SHP77 (cell line): ENCODE measurements at places on chromosomes 1 and 21.
A peak's percentile ranks its signal among the peaks of the same experiment; 100 is the strongest.

DNA sequence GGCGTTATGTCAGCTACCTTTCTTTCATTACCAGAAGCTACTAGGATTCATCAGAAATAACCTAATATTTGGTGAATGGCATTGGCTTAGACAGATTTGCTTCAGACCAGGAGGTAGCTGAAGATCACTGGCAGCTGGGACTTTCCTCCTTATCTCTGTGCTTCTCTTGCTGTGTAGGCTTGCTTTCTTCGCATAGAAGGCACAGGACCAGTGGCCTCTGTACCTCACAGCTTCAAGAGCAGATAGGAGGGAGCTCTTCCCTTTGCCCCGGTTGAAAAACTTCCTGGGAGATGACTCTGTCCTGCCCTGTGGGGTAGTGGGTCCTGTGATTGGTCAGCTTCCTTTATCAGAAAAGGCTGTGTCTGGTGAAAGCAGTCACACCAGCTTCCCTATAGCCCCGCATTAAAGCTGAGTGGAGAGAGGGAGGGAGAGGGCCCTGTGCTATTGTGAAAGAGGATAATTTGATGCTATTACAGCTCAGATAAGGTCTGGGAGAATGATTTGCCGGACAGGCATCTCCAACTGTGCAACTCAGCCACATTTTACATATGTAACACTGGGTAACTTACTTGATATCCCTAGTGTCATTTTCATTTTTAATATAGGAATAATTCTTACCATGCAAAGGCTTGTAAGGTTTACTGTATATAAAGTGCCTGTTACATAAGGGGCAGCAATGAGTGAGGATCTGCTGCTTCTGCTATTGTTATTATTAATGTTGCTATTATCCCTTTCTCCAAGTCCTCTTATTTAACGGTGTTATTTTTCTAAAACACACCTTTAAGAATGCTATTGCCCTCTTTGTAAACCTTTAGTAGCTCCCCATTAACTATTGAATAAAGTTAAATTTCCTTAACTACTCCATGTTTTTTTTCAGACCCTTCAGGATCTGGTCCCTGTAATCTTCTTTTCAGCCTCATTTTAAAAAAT lies 31.6 kb downstream of the OSBPL9 start:
- DNase-seq: no peak

- peak; percentile 53 for DNase-seq
Measured at GRCh38 chr1:161166669-161167548, 683 bp downstream of the PPOX start.

DNA sequence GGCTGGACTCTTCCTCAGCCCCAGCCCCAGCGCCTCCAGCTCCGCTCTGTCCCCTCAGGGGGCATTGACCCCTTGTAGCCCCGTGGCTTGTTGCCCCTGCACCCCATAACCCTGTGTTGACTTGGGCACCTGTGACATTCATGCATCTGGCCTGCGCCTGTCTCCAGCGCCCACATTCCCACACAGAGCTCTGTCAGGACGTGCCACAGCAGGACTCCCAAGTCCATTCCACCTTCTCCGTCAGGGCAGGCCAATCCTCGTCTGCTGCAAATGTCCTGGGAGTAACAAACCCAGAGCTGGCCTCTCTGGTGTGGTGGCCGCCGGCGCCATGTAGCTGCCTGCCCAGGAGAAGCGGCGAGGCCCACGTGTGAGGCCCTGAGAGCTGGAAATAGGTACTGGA lies 60.6 kb downstream of the AGPAT3 start:
- DNase-seq: no peak

GRCh38 chr1:2240270-2241156 lies 12.4 kb downstream of the SKI start:
- DNase-seq: no peak

- no peak for DNase-seq
Measured at GRCh38 chr1:168725831-168726230, 3.2 kb downstream of the DPT start.

DNA sequence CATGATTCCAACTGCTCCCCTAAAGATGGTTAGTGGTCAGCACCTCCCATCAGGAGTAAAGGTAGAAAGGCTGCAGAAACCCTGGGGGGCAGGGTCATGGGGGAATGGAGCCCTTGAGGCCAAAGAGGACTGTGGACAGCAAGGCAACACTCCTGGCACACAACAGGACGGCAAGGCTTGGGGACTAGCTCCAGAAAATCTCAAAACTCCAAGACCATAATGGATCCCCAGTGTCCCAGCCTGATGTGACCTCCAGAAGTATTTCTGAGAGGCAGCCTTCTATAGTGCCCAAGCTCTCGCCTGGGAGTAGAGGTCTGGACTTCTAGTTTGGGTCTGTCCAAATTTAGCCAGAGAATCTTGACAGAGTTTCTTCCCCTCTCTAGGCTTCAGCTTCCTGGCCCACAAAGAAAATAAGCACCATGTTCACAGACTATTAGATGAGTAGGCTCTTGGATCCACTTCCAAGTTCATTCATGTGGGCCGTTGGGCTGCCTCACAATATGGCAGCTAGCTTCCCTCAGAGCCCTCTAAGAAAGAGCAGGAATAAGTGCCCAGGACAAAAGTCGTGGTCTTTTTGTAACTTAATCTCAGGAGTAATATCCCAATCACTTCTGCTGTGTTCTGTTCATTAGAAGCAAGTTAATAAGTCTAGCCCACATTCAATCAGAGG lies 6.9 kb downstream of the CD2 start:
- no peak for DNase-seq

DNA sequence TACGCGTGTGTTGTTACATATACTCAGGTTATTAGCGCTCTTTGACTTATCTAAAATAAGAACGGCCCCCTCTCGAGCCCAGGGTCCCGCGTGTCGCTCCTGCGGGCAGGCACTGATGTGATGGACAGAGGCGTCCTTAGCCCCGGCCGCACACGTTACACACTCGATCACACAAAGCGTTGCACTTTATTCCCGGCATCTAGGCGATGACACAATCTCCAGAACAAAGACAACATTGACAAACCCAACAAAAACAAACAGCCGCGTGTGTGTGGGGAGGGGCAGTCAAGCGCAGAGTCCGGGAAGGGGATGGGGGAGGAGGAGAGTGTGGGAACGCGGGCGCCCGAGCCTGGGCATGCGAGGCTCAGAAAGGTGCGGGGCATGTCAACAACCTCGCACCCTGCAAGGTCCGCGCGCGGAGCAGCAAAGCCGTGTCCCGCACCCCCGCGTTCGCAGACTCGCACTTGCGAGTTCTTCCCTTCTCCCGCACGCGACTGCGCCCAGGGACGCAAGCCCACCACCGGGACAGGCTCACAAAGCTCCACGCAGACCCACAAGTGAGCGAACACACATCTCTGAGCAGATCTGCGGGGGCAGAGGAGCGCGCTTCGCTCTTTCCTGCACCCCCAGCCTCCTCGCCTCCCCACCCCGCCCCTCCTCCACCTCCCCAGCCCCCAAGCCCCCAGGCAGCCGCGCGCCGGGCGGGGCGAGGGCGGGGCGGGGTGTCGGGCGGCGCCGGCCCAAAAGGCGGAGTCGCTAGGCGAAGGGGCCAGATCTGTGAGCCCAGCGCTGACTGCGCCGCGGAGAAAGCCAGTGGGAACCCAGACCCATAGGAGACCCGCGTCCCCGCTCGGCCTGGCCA lies at the start of gene EFNA1:
Gene EFNA1, plus strand, starts transcription at position 772 of the 862 bp plus-strand sequence. CDS start 102 bp downstream, outside the sequence.
- DNase-seq: peak; percentile 85
